ENCODE measurements at places on chromosomes 4 and X.
A peak's percentile ranks its signal among the peaks of the same experiment; 100 is the strongest.

DNA sequence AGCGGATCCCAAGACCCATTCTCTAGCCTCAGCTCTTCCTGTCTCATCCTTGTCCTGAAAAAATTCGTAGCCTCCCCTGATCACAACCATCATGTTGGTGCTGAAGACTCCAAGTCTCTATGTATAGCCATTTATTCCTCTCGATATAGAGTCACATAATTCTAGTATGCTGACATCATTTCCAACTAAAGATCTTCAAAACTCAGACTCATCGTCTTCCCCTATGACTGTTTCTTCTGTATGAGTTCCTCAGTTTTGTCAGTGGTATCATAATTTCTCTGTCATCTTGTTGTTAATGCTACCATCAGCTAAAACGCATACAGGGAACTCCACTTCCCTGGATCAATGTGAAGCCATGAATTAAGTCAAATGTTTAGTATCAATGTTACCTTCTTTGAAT is 41.2 kb downstream of the UNC5C start:
- no peak overlapping the region for H3K27ac ChIP-seq
- no peaks in the 10 kb centered on the region for H3K4me1 ChIP-seq
- no peaks in the 10 kb centered on the region for H3K36me3 ChIP-seq
- DNase-seq: no peak
- H3K4me3 ChIP-seq: no peak overlapping the region
- H3K27me3 ChIP-seq: no peaks in the 10 kb centered on the region

GRCh38 chr4:75249739-75250138 is 264.5 kb downstream of the RCHY1 start:
- peaks cover 3% of the 10 kb centered on the region for H3K4me1 ChIP-seq
- H3K27ac ChIP-seq: no peak overlapping the region
- no peaks in the 10 kb centered on the region for H3K36me3 ChIP-seq
- H3K27me3 ChIP-seq: no peaks in the 10 kb centered on the region
- DNase-seq: no peak
- H3K4me3 ChIP-seq: no peak overlapping the region

DNA sequence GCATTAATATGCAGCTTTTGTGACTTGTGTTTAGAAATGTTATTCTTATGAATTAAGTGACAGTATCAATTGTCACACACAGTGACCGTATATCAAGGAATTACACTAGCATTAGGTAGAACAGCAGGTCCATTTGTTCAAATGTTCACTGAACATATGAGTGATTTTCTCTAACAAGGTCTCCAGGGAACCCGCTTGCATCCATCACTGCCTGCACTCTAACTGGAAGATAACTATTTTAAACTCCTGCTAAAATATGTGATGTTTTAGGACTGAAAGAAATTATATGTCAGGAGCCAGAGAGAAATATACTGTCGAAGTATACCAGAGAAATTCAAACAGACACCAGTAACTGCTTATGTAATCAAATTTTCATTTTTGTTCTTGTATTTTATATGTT is 1395.7 kb downstream of the PCDH18 start:
- H3K27me3 ChIP-seq: no peaks in the 10 kb centered on the region
- H3K36me3 ChIP-seq: no peaks in the 10 kb centered on the region
- no peak overlapping the region for H3K27ac ChIP-seq
- H3K4me3 ChIP-seq: no peak overlapping the region

- H3K4me3 ChIP-seq: no peak overlapping the region
- no peaks in the 10 kb centered on the region for H3K27me3 ChIP-seq
- H3K36me3 ChIP-seq: no peaks in the 10 kb centered on the region
- peaks cover 23% of the 10 kb centered on the region for H3K4me1 ChIP-seq
- H3K27ac ChIP-seq: no peak overlapping the region
Observed at GRCh38 chr4:141645611-141646340, 9.4 kb downstream of the IL15 start.

DNA sequence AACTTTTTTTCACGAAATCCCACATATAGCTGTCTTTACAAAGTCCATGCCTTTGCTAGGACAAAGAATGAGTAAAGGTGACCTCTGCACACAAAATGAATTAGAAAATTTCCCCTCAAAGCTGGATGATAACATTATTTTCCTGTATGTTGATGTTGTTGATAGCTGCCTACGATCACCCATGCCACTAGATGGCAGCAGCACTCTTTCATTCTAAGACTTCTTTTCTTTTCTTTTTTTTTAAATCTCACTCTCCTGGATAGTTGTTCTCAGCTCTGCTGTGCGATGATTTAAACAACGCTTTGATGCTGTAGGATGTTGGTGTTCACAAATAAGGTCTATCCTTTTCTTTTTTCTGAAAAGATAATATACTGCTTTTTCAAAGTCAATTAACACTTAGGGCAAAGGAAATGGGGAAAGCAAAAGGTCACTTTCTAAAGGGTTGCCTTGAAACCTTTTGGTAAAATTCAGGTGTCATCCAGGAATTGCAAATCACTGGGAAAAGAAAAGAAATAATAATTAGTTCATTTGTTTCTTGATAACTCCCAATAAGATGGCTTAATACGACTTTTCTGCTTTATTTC is 266.8 kb downstream of the C4orf33 start:
- H3K36me3 ChIP-seq: no peaks in the 10 kb centered on the region
- DNase-seq: peak; percentile 42

GRCh38 chr4:109301651-109302360 is 652 bp downstream of the COL25A1 start:
- H3K27me3 ChIP-seq: peaks cover 13% of the 10 kb centered on the region
- peak overlapping the region; percentile 87 for H3K4me3 ChIP-seq
- no peak overlapping the region for H3K27ac ChIP-seq
- peaks cover 20% of the 10 kb centered on the region for H3K4me1 ChIP-seq

GRCh38 chrX:68868316-68868715 is 39.5 kb downstream of the EFNB1 start:
- peaks cover 12% of the 10 kb centered on the region for H3K4me1 ChIP-seq
- peak overlapping the region; percentile 26 for H3K27ac ChIP-seq
- H3K4me3 ChIP-seq: no peak overlapping the region
- no peaks in the 10 kb centered on the region for H3K27me3 ChIP-seq
- DNase-seq: no peak

All from naive thymus-derived CD8-positive, alpha-beta T cell (primary cell).